ENCODE measurements at places on chromosomes 4 and X.

GRCh38 chrX:134543288-134543687, 83.3 kb downstream of the HPRT1 start:
- DNase-seq = no peak

DNA sequence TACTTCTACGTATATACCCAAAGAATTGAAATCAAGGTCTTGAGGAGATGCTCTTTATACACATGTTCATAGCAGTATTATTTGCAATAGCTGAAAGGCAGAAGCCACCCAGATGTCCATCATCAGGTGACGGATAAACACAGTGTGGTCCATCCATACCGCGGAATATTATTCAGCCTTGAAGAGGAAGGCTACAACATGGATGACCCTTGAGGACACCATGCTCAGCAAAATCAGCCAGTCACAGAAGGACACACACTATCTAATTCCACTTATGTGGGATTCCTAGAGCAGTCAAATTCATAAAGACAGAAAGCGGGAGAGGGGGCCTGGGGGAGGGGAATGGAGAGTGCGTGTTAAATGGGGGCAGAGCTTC, 44.5 kb downstream of the RGS12 start:
- DNase-seq = no peak

DNA sequence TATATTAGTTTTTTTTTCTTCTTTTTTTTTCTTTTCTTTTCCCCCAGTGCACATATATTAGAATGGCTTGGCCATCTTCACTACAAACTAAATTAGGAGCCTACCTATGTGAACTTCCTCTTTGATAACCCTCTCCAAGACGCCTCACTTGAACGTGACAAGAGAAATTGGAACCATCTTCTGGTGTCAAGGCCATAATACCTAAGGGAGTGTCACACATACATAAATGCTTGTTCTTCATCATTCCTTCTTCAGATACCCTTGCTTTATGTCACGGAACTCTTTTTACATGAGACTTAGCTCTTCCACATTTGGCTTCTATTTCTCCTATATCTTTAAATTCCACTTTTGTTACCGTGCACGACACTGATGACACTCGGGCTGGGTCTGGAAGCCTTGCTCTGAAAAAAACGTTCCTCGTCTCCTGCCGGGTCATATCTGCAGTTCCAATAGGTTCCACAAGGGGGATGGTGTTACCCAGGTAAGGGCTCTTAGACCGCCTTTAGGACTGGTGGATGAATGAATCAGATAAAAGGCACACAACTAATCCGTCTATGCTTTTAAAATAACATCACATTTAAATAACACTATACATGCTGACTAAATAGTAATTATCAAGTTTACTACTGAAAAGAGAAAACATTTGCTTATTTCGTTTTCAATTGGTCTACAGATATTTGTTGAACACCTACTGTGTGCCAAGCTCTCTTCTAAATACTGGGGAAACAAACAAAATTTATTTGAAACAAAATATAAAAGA, 19.9 kb downstream of the DGAT2L6 start:
- DNase-seq = peak; percentile 6

DNA sequence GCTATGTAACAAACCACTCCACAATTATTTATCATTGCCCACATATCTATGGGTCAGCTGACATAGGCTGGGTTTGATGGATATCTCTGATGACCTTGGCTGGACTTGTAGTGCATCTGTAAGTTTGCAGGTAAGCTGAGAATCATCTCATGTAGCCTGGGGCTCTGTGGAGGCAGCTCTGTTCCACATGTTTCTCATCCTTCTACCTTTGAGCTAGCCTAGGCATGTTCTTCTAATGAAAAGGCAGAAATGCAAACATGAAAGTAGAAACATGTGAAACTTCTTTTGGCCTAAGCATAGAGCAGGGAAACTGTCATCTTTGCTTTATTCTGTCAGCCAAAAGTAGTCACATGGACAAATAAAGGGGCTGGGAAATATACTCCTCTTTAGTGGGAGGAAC, 18.2 kb downstream of the MRPL1 start:
- DNase-seq = no peak

DNA sequence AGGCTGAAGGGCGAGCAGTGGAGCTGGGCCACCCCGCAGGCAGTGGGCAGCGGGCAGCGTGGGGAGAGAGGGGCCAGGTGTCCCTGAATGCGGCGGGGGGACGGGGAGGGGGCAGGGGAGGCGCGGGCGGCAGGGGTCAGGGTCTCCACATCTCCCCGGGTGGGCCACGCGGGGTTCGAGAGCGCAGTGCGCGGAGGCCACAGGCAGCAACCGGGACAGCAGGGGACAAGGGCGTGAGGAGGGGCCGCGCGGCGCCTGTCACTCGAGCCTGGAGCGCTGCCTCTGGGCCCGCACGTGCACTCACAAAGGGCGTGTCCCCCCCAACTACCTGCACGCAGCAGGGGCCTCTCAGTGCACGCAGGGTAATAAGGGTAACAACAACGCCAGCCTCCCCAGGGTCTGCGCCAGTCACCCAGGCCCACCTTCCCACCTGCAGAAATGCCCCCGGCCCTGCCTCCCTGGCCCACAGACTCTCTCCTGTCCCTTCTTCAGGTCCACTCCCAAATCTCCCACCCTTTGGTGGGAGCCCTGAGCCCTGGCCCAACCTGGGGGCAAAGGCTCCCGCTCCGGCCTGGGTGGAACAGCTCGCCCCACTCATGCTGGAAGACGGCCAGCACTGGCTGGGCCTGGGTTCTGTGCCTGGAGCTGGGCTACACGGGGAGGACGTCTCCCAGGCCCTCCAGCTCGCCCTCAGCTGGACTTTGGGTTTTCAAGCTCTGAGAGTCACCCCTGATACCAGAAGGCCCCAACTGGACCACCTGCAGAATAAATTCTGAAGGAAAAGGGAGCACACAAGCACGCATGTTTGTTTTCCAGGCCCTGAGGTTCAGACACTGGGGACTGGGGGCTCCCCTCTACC, 53.2 kb downstream of the ZFYVE28 start:
- DNase-seq = no peak

DNA sequence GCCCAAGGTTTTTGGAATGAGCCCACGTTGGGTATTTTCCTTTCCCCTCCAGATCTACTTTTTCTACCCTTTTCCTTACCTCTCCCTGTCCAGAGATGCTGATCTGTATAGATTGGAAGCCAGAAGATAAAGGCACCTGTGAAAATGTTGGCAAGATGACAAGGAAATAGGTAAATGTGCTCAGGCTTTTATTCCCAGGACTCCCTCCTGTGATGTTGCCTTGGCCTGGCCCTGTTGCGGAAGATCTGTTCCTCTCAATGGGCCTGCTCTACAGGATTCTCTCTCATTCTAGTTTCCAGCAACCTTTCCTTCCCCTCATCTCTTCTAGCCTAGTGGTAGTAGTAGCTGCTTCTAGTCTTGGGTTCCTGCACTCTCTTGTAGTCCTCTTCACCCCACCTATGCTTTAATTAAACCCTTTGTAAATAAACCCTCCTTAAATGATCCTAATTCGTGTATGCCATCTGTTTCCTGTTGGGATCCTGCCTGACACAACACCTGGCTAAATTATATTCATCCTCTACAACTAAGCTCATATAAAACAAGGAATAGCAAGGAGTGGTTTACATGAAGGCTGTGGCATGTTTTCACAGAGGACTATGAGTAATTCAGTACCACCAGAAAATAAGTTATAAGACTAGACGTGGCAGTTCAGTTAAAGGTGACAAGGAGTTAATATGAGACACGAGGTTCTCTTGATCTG, 95.7 kb upstream of the MAOA start:
- no peak for DNase-seq

- no peak for DNase-seq
Measured at GRCh38 chr4:113049421-113050370, at the start of gene ANK2. Gene ANK2 (plus strand): TSS chr4:113049653. CDS start chr4:113049729, 76 bp downstream.

DNA sequence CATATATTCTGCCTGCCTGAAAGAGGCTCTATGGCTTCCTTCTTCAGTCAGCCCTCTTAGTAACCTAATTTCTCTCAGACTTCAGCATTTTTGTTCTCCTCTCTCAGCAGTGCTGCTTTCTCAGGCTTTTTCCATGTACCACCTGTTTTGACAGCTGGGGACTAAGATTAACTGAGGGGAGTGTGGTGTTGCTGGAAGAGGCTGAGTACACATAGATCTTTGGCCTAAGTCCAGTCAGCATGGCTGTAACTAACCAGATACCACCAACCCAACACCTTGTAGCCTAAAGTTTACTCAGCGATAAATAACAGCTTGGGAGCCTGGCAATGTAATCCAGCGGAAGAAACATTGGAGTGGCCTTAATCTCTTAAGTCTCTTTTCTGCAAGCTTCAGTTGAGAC, 85.5 kb downstream of the RTL3 start:
- DNase-seq = no peak

GRCh38 chrX:123263747-123264146, 79.7 kb downstream of the GRIA3 start:
- no peak for DNase-seq

- DNase-seq = no peak
Measured at GRCh38 chrX:37348231-37348970, 763 bp upstream of the PRRG1 start.

DNA sequence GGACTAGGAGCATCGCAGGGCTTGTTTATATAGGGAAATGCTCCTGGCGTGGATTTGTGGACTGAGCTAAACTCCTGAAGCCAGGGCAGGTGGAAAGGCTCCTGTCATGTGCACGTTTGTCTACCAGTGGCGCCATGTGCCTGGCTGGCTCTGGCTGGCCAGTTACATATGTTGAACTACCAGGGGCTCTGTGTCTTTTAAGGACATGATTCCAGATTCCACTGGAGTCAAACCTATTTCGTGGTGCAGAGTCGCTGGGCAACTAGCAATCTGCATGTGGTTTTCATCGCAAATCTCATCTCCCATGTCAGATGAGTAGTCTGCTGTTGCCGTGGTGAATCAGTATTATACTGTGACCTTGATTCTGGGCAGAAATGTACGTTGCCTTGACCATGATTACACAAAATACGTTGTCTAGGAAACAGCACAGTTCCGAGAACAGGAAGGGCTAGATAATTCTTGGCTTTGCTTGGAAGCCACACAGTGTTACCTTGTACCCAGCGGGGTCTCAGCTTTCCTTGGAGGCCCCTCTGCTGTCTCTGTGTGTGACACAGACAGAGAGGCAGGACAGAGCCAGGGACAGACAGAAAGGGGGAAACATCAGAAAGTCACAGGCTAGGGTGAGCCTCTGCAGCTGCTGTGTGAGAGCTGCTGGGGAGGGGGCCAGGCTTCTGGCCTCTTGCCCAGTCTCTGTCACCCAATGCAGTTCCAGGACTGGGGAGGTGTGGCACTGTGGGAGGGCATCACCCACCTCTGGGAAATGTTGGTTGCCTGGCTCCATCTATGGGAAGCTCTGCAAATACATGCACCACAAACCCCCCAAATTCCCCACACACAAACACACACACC, 19.2 kb downstream of the PNMA6E start:
- DNase-seq = no peak

DNA sequence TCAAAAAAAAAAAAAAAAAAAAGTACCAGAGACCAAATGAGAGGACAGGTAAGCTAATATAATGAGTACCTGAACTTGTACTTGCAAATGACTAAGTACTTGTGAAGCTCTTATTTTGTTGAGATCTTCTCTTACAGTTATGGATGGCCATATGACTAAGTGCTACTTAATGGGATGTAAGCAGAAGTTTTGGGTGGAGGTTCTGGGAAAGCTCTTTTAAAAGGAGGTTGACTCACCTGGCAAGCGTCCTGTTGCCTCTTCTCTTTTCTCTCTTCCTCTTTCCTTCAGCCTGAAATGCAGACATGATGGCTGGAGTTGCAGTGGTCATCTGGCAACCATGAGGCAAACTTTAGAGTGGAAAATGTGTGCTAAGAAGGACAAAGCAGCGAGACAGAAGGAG, 36.9 kb upstream of the MED14 start:
- no peak for DNase-seq

GRCh38 chr4:105989485-105990242, 94.4 kb downstream of the NPNT start:
- DNase-seq = no peak

DNA sequence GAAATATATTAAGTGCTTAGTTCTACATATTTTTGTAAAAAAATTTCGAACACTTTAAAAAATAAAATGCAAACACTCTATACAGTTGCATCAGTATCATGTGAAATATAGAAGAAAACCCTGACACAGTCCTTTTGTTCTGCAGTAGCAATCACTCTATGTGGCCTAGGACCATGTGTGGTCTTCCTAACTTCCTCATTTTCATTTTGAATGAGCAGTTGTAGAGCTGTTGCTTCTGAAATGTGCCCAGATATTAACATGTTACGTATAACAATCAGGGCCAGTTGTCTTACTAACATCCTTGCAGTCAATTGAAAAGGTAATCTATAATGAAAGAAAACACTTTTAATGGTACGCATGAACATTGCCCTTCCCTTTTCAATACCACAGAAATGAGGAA, 107.9 kb downstream of the ZNF827 start:
- no peak for DNase-seq

DNA sequence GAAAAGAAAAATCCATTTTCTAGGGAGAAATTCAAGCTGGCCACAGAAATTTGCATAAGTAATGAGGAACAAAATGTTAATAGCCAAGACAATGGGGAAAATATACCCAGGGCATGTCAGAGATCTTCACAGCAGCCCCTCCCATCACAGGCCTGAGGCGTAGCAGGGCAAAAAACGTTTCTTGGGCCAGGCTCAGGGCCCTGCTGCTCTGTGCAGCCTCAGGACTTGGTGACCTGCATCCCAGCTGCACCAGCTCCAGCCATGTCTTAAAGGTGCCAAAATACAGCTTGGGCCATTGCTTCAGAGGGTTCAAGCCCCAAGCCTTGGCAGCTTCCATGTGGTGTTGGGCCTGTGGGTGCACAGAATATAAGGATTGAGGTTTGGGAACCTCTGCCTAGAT, 32.1 kb upstream of the TMPRSS11B start:
- no peak for DNase-seq

DNA sequence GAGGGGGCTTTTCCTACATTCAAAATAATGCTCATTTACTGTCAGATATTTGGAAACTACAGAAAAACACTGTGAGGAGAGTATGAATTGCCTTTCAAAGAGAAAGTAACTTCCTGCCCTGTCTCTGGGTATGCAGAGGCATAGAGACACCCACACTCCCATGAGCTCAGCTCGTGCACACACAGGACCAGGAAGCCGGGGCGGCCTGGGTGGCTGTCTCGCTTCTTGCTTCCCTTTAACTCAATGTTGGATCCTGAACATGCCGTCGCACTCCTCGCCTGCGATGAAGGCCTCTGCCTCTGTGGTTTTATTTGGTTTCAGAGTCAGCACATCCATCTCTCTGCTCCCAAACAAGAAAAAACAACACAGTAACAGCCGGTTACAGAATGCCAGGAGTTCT, 40.1 kb upstream of the GPR78 start:
- DNase-seq = no peak
